Kidney (tissue), 22 donors: ENCODE measurements at places on chromosomes 2 and 18. TPM values are rescaled to one million over a fixed set of nuclear protein-coding genes. Genes with fewer than 3 reads are reported as not detected.
A peak's percentile ranks its signal among the peaks of the same experiment; 100 is the strongest.

DNA sequence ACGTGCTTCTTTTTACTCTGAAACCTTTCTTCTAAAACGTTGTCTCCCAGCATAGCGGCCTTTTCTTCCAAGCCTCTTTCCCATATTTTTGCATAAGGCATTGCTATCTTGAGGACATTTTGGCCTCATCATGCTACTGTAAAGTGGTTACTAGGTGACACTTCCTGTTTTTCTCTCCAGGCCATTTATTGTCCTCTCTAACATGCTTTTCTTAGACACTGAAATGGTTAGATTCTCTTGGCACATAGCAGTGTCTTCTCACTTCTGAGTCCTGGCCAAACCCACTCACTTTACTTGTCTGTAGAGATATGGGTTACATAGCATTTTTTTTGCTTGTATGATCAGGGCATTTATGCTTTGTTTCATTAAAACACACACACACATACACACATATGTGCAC, 50.1 kb upstream of the KCNH7 start:
- no peak for DNase-seq

GRCh38 chr2:68475576-68475975, 8.2 kb downstream of the APLF start:
- no peak for DNase-seq

DNA sequence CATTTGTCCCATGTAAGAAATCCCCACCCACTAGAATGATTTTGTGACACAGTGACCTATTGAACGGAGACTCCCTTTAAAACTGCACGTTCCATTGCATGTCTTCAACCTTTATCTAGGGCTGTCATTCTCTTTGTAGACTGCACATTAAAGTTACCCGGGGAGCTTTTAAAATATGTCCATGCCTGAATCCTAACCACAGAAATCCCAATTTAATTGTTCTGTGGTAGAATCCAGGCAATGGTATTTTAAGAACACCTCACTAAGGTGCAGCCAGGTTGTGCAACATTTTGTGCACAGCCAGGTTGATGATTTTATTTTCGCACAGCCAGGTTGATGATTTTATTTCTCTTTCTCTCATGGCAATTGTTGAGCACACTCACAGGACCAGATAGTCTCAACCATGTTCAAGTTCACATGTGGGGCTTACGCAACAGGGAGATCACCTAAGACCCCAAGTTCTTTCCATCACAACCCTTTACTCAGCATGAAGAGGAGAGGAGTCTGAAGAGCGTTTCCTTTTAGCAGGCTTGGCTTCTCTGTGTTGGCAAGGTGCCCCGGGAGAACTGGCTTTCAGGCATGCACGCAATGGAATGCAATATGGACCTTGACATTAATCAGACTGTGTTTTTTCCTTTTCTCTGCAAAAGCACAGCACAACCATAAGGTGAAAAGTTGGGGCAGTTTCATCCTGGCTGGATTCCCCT, 467.3 kb upstream of the ETAA1 start:
- DNase-seq: peak; percentile 92

- no peak for DNase-seq
Measured at GRCh38 chr2:195447323-195447975, 209.6 kb upstream of the SLC39A10 start.

DNA sequence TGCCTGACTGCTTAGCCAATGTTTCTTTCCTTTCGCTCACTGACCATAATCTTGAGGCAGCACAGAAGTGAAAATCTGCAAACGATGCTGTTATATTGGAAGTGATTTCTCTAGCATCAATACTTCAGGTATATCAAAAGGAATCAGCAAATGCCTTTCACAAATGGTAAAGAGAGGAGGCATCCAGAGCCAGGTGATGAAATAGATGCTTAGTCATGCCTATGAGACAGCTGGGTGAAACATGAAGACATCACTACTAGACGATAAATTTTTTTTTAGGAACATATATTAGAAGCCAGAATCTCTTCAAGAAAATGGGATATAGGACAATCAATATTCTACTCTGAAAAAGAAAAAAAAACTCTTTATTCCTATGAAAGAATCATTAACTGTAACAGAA, 249.2 kb upstream of the SLC39A10 start:
- DNase-seq: no peak

GRCh38 chr2:21407851-21408250, 284.1 kb downstream of the TDRD15 start:
- DNase-seq: no peak

- no peak for DNase-seq
Measured at GRCh38 chr18:68763083-68763482, 34.8 kb upstream of the CCDC102B start.

LINC00305 gene
- not detected for total RNA-seq

TLK1 gene
- total RNA-seq: 80.3 TPM

POTEC gene
- not detected for total RNA-seq
